AG10803 (cell line): ENCODE measurements at places on chromosomes 6 and 20.

GRCh38 chr6:1363729-1364572, 25.4 kb upstream of the FOXF2 start:
- DNase-seq = peak; percentile 84

DNA sequence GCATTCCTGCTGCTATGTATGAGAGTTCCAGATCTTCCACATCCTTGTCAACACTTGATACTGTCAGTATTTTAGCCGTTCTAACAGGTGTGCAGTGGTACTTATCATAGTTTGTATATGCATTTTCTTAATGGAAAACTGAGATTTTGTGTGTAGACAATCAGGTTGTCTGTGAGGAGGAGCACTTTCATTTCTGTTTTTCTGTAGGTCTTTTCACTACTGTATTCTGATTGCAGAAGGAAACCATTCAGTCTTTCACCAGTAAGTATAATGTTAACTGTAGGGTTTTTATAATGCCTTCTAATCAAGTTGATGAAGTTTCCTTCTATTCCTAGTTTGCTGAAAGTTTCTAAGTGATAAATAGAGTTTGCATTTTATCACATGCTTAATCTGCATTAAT, 107.5 kb downstream of the C6orf58 start:
- DNase-seq = no peak

- no peak for DNase-seq
Observed at GRCh38 chr6:84018453-84019061, 15.0 kb upstream of the MRAP2 start.

- peak; percentile 25 for DNase-seq
Observed at GRCh38 chr6:136866872-136867416, 44.6 kb downstream of the PEX7 start.

GRCh38 chr6:55666606-55667225, 87.7 kb upstream of the HMGCLL1 start:
- DNase-seq = no peak
